ENCODE measurements at places on chromosomes 7 and 10.

DNA sequence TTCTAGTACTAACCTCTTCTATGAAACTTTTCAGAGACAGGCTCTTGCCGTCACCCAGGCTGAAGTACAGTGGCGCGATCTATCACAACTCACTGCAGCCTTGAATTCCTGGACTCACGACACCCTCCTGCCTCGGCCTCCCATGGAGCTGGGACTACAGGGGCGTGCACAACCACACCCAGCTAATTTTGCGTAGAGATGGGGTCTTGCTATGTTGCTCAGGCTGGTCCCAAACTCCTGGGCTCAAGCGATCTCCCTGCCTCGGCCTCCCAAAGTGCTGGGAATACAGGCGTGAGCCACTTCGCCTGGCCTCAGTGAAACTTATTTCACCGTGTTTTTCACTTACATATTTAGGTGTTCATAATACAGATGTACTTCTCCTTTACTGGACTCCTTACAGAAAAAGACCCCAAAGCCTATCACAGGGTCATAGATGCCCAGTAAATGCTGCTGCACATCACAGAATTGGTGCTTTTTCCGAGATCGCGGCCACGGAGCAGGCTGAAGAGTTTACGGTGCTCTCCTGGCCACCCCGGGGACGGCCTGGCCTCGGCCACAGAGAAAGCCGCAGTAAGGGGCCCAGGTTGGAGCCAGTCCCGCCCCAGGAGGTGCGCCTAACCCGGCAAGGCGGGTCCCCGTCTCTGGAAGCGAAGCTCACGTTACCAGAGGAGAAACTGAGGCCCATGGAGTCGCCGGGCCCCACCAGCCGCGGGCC lies 595 bp downstream of the TBL2 start:
- no peak for DNase-seq

DNA sequence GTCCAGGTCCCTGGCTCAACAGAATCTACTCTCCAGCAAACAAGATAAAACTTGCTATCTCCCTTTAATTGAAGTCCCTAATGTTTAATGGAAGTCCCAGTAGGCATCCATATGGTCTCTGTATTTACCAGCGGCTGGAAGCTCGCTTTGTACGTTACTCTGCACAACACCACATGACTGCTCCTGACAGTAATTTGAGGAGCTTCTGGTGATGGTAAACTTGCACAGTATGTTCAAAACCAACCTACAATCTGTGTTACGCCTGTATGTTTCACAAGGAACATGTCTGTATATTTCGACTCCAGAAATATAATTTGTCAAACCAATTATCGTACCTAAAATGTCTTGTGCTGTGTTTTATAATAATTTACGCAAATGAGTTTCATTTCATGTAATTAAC lies 4.4 kb upstream of the TECPR1 start:
- no peak for DNase-seq

DNA sequence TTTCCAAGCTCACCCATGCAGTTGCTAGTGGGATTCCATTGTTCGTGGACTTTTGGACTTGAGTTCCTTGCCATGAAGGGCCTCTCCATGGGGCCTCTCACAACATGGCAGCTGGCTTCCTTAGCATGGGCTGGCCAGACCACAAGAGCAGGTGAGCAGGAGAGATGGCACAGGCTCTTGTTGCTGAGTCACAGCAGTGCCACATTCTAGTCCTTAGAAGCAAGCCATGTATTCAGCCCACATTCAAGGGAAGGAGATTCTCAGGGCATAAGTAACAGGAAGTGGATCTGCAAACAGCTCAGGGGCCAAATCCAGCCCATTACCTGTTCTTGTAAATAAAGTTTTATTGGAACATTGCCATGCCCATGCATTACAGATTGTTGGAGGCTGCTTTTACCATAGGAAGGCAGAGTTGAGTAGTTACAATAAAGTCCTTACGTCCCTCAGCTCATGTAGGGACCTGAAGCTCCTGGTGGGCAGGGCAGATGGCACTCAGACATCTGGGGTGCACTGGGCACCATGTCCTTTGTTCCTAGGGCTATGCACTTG lies 481.5 kb upstream of the FOXK1 start:
- DNase-seq: no peak

DNA sequence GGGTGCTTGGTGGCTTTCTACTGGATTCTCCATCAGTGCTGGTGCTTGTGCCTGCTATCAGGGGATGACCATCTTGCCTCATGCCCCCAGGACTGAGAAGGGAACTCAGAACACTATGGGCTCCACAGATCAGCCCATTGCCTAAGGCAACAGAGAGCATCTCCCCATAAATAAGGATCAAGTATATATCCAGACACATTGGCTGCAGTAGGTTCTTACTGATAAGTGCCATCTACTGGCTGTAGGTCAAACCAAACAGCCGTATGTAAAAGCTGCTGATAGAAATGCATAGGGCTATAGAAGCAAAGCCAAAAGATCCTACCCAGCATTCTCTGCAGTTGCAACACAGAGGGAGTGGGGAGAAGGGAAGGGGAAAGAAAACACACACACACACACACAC lies 153.7 kb downstream of the CDK14 start:
- no peak for DNase-seq

DNA sequence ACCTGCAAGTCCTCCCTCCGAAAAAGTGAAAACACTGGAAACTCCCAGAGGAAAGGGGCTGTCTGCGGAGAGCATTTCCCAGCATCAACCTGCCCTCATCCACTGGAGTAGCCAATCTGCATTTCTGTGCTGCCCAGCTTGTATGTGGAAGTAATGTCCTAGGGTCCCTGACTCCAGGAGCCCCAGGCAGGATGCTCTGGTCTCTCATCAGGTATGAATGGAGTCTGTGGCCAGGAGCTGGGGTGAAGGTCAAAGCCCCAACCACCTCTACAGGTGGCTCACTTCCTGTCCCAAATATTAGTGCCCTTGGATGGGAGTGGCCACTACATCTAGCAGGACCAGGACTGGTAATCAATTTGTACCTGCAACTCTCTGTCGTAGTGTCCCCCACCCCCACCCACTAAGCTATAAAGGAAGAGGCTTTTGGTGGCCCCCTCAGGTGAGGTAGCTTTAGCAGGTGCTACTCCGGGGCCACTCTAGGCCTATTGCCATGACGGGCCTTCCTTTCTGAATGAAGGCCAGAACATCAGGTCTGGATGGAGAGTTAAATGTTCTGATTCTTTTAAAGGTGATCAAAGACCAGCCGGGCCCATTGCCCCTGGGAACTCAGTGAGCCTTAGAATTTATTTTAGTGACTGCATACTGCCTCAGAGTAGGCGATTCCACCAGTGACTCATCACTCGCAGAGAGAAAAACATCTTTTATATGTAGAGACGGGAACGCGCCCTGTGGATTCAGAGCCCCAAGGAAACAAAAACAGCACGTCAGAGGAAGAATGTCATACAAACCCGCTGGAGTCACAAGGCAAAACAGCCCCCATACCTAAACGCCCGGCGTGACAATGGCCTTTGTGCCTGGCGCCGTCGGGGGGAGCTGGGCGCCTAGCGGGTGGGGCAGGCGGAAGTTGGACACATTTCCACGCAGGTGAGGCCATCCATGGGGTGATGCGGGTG lies 13.0 kb downstream of the EN2 start:
- no peak for DNase-seq

GRCh38 chr10:58921421-58921855 lies 255.0 kb upstream of the PHYHIPL start:
- DNase-seq: no peak

- no peak for DNase-seq
Measured at GRCh38 chr10:30536578-30536977, 93.0 kb downstream of the LYZL2 start.

DNA sequence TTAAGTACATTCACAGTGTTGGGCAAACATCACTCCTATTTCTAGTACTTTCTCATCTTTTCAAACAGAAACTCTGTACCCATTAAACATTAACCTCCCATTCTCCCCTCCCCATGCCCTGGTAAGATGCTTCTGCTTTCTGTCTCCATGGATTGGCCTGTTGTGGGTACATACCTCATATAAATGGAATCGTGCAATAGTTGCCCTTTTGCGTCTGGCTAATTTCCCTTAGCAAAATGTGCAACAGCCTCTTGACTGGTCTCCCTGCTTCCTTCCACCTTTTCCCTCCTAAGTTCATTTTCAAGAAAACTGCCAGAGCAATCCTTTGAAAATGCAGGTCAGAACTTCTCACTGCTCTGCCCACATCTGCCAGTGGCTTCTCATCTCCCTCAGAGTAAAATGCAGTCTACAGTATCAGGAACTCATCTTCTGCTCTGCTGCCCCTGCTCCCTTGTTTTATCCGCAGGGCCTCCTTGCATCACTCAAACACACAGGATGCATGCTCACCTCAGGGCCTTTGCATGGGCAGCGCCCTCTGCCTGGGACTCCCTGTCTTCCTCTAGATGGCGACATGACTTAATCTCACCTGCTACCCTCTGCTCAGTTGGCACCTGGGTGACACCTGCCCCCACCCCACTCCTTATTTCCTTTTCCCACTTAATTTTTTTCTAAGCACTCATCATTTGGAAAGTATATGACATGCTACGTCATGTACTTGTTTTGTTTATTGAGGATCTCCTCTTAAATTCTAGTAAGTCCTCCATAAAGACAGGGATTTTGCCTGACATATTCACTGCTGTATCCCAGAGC lies 44.3 kb upstream of the ECHDC3 start:
- no peak for DNase-seq

- DNase-seq: no peak
Measured at GRCh38 chr7:99047526-99048077, 96.3 kb downstream of the SMURF1 start.

- no peak for DNase-seq
Measured at GRCh38 chr10:43135064-43135463, 3.2 kb upstream of the CSGALNACT2 start.

- DNase-seq: no peak
Measured at GRCh38 chr7:88401009-88401623, 94.4 kb upstream of the STEAP4 start.

DNA sequence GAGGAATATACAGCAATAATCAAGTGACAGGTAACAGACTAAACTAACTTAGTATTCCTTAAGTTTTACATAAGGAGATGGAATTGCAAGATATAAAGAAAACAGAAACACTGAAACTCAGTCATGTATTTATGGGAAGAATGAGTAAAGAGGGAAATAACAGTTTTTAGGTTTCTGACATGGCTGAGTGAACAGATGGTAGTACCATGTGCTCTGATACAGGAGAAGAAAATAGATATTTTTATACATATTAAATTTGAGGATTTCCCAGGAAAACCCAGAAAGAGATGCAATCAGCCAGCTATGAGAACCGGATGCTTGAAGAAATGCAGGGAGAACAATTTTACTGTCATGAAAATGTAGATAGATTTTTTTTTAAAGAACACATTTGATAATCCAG lies 669.5 kb upstream of the GRM3 start:
- no peak for DNase-seq

DNA sequence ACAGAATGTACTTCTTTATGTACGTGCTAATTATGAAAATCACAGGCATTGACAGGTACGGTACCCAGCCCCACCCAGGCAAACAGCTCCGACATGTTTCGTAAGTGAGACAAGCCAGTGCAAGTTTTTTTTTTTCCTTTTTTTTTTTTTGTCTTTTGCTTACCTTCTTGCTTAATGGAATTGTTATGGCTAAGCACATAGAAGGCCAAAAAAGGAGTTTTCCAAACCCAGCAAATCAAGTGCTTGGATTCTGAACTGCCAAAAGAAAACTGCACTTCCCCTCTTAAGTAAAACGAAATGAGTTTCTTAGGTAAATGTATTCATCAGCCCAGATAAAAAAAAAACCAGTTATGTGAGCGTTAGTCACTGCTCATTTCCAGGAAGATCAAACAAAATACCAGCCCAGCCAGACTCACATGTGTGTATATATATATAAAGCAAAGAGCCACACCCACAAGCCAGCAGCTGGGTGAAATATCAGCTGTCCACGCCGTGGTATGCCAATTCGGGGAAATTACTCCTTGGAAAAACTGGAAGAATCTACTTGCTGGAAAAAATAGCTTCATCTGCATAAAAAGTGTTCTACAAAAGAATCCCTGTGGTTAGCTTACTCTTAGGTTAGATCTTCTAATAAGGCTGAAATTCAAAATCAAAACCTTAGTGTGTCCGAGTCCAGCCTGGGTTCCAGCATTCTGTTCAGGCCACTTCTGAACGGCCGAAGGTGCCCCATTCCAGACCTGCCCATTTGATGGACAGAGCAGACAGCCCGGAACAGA lies 8.0 kb downstream of the KLF6 start:
- no peak for DNase-seq

- DNase-seq: no peak
Measured at GRCh38 chr7:78576236-78576635, 777.7 kb downstream of the PHTF2 start.

DNA sequence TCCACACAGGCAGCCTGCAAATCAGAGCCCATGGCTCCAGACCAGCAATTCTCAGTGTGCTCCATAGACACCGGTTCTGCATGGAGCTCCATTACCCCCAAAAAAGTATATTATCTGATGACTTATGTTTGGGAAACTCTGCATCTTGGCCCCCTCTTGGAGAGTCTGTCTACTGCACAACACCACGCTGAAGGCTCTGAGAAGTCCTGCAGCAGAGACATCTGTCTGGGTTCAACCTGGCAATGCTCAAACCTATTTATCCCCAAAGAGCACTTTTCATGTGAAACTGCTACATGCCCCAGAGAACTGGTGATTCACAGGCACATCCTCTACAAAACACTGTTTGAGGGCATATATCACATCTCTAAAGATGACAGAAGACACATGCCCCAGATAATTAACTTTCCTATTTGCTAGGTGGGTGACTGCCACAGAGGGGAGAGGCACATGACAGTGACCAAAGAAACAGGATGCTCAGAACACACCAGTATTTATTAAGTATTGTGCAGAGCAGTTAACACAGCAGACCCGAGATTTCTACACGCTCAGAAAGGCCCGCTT lies 83.8 kb downstream of the DLG5 start:
- DNase-seq: no peak

GRCh38 chr7:35691366-35691765 lies 3.6 kb downstream of the HERPUD2 start:
- DNase-seq: no peak

DNA sequence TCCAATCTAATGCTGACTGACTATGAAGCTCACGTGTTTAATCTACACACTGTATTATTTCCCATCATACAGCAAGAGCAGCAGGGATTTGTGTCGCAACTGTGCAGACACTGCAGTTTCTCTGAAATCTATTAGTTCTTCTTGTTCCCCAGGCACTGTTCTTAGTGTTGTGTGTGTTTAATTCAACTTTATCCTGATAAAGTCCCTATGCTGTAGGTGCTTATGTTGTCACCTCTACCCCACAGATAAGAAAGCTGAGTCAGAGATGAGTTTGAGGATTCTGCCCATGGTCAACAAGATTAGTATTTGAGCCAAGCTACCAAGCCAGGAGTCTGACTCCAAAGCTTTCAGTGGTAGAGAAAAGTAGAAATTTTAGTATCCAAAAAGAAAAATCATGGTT lies 22.5 kb upstream of the EPHB6 start:
- no peak for DNase-seq

Data from stimulated activated CD8-positive, alpha-beta memory T cell treated with anti-CD3 and anti-CD28 coated beads, Interleukin-15, amount 100 ng/mL, for 1 hour (primary cell).